ENCODE measurements at places on chromosomes 5 and 9.
A peak's percentile ranks its signal among the peaks of the same experiment; 100 is the strongest.

GRCh38 chr9:38253200-38253599, 139.3 kb upstream of the ALDH1B1 start:
- no peak for DNase-seq

DNA sequence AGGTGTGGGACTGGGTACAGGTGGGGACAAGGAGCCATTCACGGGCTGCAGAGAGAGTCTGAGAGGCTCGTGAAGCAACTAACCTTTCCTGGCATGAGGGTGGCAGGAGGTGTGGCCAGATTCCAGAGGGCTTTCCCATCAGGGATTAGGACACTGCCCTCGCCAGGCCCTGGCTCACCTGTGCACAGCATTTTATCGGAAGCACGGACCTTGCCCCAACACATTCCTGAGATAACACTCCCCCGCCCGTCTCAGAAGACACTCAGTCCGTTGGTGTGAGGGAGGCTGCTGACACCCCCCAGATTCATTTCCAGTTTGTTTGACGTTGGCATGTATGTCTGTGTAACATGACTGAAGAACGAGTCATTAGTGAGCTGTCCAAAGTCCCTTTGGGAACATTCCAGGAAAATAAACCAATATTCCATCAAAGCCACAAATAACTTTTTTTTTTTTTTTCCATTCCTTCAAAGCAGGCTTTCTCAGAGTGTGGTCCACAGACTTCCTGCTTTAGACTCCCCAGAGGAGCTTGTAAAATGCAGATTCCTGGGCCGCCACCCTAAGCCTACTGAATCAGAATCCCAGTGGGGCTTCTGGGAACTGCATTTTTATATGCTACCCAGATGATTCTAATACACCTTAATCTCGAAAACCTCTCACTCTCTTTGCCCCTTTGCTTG, 23.4 kb downstream of the WWC1 start:
- no peak for DNase-seq

DNA sequence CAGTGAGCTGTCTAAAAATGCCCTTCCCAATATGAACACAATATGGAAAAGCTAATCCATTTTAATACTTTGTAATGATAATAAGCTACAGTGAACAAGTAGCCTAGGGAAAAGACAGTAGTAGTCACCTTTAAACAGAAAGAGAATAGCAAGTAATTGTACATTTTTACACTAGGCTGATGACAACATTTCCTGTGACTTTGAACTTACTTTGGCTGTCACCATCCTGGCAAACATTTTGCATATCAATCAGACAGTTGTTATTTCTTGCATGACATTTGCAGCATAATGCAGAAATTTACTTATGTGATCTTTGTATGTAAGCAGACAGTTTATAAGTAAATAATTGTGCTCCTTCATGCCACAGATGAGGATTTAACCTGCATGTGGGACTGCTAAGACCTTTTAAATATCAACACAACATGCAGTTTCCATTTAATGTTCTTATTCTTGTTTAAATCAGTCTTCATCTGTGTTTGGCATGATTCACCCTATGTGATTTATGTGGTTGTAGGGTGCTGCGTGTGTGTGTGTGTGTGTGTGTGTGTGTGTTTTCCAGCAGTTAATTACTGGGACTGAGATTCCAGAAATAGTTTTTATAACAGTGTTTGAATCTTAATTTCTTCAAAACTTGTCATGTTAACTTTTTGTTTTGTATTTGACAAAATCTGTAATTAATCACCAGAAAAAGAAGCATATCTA, 997.1 kb upstream of the ARRDC3 start:
- DNase-seq, result no peak

GRCh38 chr9:76877961-76878360, 28.0 kb downstream of the PRUNE2 start:
- no peak for DNase-seq

DNA sequence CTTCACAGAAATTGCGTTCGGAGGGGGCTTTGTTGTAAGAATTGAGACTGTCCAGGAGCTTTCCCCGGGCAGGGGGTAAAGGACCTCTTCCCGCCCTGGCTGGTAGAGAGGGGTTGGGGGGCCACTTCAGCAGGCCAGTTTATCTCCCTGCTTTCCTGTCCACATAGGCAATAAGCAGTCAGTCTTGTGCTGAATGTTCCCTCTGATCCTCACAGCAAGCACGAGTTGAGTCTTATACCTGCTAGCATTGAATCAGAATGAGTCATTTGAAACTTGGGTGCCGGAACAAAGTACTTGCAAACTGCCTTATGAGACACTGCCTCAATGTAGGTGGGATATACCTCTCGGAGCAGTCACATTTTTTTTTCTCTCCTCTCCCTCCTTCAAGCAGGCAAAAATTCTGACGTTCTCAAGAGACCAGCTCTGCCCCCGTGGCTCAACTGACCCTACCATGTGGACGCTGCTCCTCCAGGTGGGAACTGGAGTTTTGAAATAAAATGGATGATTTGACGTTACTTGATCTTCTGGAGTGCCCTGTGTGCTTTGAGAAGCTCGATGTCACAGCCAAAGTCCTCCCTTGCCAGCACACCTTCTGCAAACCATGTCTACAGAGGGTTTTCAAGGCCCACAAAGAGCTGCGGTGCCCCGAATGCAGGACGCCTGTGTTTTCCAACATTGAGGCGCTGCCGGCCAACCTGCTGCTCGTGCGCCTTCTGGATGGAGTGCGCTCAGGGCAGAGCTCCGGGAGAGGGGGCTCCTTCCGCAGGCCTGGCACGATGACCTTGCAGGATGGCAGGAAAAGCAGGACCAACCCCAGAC, 1.3 kb downstream of the SH3RF2 start:
- no peak for DNase-seq

- DNase-seq, result no peak
Measured at GRCh38 chr5:180468732-180469585, 25.2 kb upstream of the CNOT6 start.

DNA sequence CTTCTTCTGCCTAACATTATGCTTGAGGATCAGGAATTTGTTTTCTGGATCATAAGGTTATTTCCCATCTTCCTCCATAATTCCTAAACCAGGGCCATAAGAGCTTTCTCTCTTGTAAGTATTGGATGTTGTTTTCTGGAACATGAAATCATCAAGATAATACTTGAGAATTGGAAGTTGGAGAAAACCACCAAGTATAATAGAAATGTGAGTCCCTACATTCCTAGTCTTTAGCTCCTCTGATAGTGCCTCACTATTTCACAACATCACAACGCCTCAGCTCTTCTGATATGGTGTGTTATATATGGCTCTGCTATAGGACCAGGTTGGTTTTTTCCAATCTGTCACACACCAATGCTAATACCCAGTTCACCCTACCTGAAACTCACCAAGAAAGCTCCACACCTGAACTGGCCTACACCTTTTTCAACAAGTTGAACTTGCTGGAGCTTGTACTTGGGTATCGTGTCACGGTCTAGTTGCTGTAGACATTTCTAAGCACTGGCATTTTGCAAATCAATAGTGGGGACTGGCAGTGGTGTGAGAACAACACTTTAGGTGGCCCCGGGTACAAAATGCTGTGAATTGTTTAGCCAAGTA, 141.1 kb downstream of the ACTBL2 start:
- DNase-seq, result no peak

DNA sequence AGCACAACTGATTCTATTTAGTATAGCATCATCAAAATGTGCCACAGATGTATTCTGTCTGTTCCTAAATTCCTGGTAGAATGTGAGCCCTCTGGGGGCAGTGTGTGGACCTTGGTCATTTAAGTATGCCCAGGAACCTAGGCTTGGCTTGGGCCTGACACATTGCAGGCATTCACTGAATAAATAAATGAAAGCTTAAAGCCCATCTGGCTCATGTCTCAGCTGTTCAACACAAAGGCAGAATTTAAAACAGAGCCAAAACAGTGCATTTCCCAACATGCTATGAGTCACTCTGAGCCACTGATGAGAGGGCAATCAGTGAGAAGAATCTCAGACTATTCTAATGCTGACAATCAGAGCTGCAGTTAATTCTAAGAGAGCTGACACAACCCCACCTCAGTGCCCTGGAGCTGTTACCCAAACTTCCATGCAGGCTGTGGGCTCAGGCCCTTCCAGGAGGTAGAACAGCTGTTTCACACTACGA, 8.1 kb downstream of the FAM193B start:
- DNase-seq, result no peak

GRCh38 chr9:133609311-133610098, at the start of gene FAM163B:
FAM163B (minus strand) TSS chr9:133609389; CDS start chr9:133580223, 29,166 bp downstream.
- DNase-seq, result peak; percentile 73

DNA sequence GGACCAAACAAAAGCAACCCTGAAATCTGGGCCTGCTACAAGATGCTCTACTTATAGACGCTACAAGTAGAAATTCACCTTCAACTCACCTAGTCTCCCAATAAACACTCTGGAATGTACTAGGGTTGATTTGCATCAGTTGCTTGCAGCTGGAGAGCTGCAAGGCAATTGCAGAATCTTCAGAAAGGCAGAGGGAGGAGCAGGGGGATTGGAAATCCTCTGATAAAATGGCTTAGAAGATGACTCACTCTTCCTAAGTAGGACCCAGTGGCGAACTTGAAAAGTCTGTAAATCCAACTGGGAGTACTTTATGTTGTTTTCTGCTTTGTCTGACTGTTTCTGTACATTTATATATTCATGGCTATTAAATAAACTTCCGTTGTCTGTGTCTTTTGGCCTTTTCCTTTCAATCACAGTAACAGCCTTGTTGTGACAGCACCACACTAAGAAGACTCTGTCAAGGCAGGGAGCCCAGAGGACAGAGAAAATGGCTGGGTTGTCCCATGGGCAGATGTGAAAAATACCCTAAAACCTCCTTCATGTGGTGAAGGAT, 14.7 kb upstream of the MLLT3 start:
- no peak for DNase-seq

GRCh38 chr5:68169903-68170302, 45.7 kb upstream of the PIK3R1 start:
- DNase-seq, result peak; percentile 74

GRCh38 chr9:35116539-35116897, 856 bp upstream of the ATOSB start:
- DNase-seq, result no peak
